ENCODE measurements at places on chromosomes 6 and 20. TPM values are rescaled to one million over a fixed set of nuclear protein-coding genes. Genes with fewer than 3 reads are reported as not detected.

- no peak for DNase-seq
These were observed 753 bp upstream of the PERP start for GRCh38 chr6:138107752-138108592.

TTK gene
- total RNA-seq, result 2.5 TPM

- DNase-seq, result no peak
These were observed 47.4 kb upstream of the AFDN start for GRCh38 chr6:167779129-167779992.

DNA sequence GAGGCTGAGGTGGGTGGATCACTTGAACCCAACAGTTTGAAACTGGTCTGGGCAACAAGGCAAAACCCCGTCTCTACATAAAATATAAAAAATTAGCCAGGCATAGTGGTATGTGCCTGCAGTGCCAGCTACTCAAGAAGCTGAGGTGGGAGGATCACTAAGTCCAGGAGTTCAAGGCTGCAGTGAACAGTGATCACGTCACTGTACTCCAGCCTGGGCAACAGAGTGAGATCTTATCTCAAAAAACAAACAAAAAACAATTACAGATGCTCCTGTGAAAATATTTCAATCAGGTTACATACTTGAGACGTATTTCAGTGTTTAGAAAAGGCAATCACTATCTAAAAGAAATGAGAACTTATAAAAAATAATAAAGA lies 33.8 kb downstream of the RANBP9 start:
- DNase-seq, result no peak

DNA sequence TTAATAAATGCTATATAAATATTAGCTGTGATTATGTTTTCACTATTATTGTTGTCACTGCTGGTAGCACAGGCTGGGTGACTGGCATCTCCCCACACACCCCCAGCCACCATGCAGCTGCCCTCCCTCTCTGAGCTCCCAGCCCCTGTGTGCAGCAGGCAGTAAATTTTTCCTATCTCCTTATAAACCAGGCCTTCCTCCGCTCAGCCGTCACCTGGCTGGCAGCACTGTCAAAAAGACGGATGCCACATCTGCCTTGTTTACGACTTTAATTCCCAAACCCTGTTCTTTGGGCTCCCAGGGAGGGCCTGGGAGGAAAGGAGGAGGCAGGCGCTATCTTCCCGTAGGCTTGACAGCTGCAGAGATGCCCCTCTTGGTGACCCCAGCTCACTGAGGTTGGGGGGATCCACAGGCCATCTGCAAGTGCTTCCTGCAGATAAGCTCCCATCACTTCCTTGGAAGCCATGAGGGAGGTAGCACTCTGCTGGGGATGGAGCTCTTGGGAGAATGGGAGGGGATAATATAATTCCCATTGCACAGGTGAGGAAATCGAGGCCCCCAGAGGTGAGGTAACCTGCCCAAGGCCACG lies 94.5 kb downstream of the GRM4 start:
- no peak for DNase-seq

CNKSR3 gene
- total RNA-seq, result 7.4 TPM

GRCh38 chr6:137870308-137870644 lies 3.2 kb downstream of the TNFAIP3 start:
- DNase-seq, result no peak

ADGB gene
- total RNA-seq, result not detected

- DNase-seq, result no peak
These were observed 116.2 kb upstream of the PLCB4 start for GRCh38 chr20:8952721-8953120.

GRCh38 chr20:32441638-32442037 lies 83.5 kb downstream of the ASXL1 start:
- DNase-seq, result peak; percentile 49
